ENCODE measurements at places on chromosomes 6 and 20.
A peak's percentile ranks its signal among the peaks of the same experiment; 100 is the strongest.

DNA sequence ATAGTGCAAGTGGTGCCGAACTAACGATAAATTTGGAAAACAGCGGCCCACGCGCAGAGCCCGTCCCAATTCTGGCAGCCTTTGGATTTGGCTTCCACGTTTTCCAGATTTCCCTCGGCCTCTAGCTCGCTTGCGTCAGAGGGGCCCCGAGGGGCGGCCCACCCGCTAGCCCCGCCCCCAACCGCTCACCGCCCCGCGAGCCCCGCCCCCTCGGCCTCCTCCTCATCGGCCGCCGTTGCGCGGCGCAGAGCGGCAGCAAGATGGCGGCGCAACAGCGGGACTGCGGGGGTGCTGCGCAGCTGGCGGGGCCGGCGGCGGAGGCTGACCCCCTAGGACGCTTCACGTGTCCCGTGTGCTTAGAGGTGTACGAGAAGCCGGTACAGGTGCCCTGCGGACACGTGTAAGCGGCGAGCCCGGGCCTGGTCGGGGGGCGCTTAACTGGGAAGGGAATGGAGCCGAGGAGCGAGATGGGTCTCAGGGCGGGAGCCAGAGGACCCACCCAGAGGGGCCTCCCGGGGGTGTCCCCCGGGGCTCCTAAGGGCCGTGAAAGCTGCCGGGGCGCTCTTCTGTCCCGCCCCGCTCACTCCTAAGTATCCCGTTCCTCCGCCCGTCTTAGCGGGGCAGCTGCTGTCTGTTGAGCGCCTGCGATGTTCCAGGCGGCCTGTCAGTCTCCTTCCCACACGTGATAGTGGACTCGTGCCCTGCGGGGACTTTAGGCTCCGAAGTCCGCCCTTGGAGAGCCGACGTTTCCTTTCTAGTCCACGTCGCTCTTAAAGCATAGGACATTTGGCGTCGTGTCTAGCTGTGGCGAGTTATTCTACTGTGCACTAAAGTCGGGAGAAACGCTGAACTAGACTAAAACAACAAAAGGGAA, at the start of gene RNF114:
Gene RNF114, plus strand, starts transcription at position 245 of the 874 bp plus-strand sequence. Its CDS starts 16 bp downstream, at position 261.
- peak; percentile 24 for DNase-seq

GRCh38 chr6:35496036-35496840, 641 bp downstream of the TEAD3 start:
- DNase-seq: no peak

- no peak for DNase-seq
Observed at GRCh38 chr6:63561288-63561687, 11.0 kb upstream of the LOC128125822 start.

- DNase-seq: no peak
Observed at GRCh38 chr6:130018744-130019325, 454 bp downstream of the L3MBTL3 start.

- no peak for DNase-seq
Observed at GRCh38 chr6:125930765-125931418, 25.7 kb upstream of the HINT3 start.

- no peak for DNase-seq
Observed at GRCh38 chr6:88004707-88005106, 42.9 kb upstream of the SPACA1 start.

- no peak for DNase-seq
Observed at GRCh38 chr20:47597090-47597489, 95.4 kb downstream of the NCOA3 start.

DNA sequence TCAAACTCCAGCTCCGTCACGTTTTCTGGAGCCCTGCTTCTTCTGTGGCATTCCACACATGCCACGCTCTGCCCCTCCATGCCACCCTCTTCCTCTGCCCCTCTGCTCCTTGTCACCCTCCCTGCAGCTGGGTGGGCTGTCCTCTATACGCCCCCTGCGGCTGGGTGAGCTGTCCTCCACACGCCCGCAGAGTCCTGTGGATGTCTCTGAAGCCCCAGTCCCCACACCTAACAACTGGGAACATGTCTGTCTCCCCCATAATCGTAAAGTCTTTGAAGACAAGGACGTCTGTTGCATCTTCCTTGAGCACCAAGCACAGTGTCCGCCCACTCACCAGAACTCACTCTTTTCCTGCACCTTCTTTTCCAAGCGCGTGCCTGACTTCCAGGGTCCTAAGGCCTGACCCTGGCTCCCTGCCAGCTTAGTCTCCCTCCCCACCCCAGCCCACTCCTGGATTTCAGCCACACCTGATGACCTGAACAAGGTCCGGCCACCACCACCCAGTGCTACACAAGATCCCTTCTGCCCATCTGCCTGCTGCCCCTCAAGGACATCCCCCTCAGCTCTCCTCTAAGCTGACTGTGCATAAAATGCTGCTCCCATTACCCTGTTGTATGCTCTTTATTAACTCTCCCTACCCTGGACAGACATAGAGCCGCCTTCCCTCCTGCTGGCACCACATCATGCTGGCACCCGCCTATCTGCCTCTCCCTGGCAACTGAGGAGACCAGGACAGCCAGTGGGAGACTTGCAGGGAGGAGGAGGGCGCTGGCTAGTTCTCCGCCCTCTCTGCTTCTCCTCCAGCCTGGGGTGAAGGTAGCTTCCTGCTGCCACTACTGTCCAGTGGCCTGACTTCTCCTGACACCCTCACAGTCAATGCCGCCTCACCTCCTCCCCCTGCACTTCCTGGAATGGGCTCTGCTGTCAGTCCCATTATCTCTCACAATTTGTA, 10.7 kb upstream of the PRR18 start:
- no peak for DNase-seq

DNA sequence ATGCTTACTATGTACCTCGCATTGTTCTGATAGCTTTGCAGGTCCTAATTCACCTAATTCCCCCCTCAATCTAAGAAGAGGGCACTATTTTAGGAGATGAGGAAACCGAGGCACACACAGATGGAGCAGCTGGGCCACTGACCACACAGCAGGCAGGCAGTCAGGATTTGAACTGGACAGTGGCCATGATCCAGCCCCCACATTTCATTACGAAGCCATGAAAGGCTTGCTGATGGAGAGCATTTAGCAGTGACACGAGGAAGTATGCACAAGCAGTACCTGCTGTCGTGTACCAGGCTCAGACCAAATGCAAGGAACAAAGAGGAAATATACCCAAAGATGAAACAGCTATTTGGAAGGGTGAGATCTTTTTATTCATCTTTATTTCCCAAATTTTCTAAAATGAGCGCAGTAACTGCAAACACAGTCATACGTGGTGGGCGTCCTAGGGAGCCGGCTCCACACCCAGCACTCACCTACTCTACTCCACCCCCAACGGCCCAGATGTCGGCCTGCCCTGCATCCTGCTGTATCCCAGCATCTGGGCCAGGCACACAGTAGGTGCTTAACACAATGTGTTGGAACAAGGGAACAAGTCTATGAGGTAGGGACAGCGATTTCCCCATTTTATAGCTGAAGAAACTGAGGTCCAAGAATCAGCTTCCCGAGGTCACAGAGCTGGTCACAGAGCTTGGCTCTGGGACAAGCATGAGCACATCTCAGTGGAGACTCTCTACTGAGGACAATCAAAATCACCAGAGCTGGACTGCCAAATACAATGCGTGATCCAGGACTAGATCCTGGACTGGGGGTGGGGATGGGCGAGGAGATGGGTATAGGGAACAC, 15.0 kb downstream of the PREX1 start:
- no peak for DNase-seq

DNA sequence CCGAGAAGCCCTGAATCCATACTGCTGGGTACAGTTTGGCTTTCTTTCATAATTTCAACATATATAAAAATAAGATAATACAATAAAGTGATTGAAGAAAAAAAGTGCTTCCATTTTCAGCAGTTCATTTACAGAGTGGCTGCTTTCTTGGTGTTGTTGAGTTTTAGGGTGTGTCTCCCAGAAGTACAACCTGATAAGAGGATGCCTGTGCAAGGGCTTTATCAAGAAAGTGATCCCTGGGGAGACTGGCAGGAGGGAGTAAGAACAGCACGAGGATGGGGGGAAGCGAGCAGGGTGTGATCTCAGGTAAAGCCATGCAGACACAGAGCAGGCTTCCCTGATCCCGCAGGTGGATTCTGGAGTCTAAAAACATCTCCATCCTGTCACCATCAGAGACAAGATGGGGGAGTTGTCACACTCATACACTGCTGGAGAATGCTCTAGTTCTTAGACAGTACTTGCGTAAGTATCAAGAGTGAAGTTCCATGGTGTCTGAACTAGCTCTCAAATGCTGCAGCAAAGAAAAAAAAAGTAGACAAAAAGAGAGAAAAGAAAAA, 395.9 kb downstream of the CDH26 start:
- no peak for DNase-seq

- DNase-seq: no peak
Observed at GRCh38 chr6:34665019-34665418, 31.5 kb downstream of the ILRUN start.

- DNase-seq: no peak
Observed at GRCh38 chr6:140062043-140063020, 687.9 kb upstream of the CITED2 start.

DNA sequence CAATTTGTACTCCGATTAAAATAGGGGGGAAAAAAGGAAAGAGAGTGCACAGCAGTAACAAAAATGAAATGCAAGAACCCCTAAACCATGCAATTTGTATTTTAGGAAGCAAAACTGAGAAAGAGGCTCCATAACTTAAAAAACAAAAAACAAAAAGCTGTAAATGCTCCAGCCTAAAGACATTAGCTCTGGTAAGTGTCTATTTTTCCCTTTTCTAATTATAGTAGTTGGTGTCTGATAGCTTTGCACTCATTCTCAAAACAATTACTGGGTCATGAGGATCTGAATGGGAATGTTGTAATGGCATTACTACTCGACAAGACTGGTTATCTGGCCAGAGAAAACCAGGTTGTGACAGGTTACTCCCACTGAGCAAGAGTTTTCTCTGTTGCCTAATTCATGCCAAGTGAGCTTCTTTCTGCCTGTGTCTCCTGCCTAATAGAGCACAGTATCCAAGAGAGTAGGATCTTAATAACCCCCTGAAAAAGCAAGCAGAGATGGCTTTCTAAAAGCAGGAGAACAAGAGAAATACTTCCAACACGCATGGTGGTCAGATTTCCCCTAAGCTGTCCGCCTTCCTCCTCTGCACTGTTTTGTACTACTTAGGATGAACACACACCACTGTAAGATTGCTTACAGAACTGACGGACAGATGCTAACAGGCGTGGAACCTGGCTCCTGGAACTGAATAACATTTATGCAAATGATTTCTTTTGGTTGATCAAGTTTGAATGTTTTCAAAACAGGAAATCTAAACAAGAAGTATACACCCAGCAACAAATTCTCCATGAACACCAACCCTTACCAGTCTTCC, 86.4 kb downstream of the FKBP5 start:
- no peak for DNase-seq

- DNase-seq: no peak
Observed at GRCh38 chr6:136137739-136138402, 112.2 kb downstream of the MTFR2 start.

DNA sequence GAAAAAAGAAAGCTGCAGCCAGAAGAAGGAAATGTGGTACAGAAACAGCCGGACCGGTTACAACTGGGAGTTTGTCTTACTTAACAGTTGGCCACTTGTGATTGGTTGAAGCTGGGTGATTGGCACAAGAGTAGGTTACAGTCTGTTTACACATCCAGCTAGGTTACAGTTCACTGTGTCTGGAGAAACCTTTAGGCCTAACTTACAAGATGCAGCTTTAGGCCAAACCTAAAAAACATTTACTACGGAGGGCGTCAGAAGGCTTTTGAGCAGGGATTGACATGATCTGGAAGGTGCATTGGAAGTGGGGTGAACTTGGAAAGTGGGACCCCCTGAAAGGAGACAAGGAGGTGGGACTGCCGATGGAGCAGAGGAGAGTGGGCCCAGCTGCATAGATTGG, 122.3 kb downstream of the BANF2 start:
- no peak for DNase-seq

DNA sequence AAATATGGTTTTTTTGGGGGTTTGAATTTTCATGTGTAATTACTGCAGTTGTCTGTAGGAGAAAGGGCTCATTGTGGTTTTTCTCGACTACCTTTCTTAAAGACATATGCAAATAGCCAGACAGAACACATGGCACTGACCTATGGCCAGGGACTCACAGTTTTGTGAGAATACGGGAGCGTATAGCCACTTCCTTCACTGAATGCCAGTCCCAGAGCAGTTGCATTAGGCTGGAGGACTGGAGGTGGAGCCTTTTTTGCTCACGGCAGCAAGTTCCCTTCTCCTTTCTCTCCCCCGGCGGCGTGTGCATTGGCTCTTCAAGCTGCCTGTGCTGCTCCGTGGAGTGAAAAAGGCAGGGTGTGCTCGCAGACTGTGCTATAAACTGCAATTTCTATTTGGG, 114.9 kb downstream of the AKAP7 start:
- DNase-seq: no peak

DNA sequence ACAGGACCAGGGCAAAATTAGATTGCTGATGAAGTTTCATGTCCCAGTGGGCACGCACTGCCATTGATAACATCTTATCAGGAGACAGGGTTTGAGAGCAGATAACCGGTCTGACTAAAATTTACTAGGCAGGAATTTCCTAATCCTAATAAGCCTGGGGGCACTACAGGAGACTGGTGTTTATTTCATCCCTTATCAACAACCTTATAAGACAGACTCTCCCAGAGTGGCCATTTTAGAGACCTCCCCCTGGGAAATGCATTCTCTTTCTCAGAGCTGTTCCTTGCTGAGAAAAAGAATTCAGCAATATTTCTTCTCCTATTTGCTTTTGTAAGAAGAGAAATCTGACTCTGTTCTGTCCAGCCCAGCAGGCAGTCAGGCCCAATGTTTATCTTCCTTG, 423.4 kb upstream of the IMPG1 start:
- DNase-seq: no peak

DNA sequence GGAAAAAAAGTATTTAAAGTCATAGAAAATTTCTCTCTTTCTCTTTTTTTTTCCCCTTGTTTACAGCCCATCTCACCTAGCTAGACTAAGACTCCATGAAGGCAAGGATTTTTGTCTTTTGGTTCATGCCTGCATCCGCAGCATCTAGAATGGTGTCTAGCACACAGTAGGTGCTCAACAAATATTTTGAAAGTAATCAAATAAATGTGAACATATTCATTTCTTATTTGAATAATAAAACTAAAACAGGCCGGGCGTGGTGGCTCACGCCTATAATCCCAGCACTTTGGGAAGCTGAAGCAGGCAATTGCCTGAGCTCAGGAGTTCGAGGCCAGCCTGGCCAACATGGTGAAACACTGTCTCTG, 4.7 kb upstream of the ZNF341 start:
- no peak for DNase-seq

DNA sequence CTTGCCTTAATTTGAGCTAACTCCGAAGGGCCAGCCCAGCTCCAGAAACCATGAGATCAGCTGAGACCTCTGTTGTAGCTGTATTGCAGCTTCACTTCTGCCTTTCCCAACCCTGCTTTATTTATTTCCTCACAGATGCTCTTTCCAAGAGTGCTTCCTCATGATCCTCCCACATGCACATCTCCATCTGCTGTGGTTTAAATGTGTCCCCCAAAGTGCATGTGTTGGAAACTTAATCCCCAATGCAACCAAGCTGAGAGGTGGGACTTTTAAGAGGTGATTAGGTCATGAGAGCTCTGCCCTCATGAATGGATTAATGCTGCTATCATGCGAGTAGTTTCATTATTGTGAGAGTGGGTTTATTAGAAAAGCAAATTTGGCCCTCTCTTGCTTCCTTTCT, 164.4 kb upstream of the TAB2 start:
- no peak for DNase-seq
